ENCODE measurements at places on chromosomes 3 and 15. TPM values are rescaled to one million over a fixed set of nuclear protein-coding genes. Genes with fewer than 3 reads are reported as not detected.

ECE2 gene
- total RNA-seq = not detected

ZIC4 gene
- not detected for total RNA-seq

TAGLN3 gene
- total RNA-seq = 3.0 TPM

GRCh38 chr15:35145336-35145735 lies 60.2 kb upstream of the NANOGP8 start:
- no peak overlapping the region for H3K27ac ChIP-seq
- H3K27me3 ChIP-seq = no peaks in the 10 kb centered on the region
- no peak overlapping the region for H3K4me3 ChIP-seq
- H3K4me1 ChIP-seq = no peaks in the 10 kb centered on the region
- H3K36me3 ChIP-seq = no peaks in the 10 kb centered on the region

DNA sequence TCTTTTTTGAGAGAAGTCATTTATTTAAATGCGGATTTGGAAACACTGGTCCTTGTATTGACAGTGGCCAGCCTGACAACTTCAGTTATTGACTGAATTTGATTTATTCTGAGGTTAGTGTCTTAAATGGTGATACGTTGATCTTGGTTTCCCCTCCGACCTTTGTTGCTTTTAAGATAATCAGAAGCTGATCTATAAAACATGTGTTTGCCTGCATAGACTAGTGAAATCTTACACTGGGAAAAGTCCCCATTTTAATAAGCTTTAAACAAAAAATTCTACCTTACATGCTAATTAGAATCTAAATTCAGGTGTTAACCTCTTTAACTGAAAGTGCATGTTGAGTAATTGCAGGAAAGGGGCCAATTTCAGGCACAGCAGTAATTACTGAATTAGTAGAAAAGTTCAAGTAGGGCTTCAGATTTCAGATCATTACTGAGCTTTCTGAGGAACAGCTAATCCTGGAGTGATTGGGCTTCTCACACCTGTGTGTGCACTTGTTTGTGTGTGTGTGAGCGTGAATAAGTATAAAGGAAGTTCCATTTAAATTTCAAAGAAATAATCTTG lies 221.4 kb downstream of the SOX2 start:
- no peak for DNase-seq
- H3K27me3 ChIP-seq = no peaks in the 10 kb centered on the region
- H3K27ac ChIP-seq = no peak overlapping the region
- H3K4me3 ChIP-seq = no peak overlapping the region

DNA sequence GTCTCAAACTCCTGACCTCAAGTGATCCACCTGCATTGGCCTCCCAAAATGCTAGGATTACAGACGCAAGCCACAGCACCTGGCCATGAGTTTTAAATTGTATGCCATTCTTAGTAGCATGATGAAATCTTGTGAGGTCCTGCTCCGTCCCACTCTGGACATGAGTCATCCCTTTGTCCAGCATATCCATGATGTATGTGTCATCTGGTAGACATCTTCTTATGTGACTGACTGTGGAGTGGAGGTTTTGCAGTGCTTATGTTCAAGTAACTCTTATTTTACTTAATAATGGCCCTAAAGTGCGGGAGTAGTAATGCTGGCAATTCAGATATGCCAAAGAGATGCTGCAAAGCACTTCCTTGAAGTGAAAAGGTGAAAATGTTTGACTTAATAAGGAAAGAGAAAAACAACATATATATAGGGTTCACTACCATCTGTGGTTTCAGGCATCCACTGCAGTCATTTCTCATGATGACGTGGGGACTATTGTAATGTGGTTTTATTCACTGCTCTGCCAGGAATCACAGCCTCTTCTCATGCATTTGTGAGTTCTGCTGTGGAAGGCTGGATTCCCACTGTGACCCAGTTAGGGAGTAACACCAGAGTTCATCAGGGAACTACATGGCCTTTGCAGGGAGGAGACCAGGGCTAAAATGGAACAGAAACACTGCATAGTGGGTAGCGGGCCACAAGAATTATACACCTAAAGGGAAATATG lies 204.6 kb upstream of the STRIT1 start:
- no peaks in the 10 kb centered on the region for H3K27me3 ChIP-seq
- H3K4me1 ChIP-seq = peaks cover 5% of the 10 kb centered on the region
- H3K36me3 ChIP-seq = no peaks in the 10 kb centered on the region
- no peak for DNase-seq
- H3K4me3 ChIP-seq = no peak overlapping the region

- DNase-seq = no peak
- H3K36me3 ChIP-seq = no peaks in the 10 kb centered on the region
- no peaks in the 10 kb centered on the region for H3K27me3 ChIP-seq
- no peak overlapping the region for H3K27ac ChIP-seq
- no peak overlapping the region for H3K4me3 ChIP-seq
These were observed 94.9 kb downstream of the BCHE start for GRCh38 chr3:165742351-165742750.

- H3K4me1 ChIP-seq = no peaks in the 10 kb centered on the region
- H3K36me3 ChIP-seq = no peaks in the 10 kb centered on the region
- no peak for DNase-seq
- no peaks in the 10 kb centered on the region for H3K27me3 ChIP-seq
- no peak overlapping the region for H3K4me3 ChIP-seq
These were observed 134.8 kb downstream of the RBMS3 start for GRCh38 chr3:29415482-29416223.

DNA sequence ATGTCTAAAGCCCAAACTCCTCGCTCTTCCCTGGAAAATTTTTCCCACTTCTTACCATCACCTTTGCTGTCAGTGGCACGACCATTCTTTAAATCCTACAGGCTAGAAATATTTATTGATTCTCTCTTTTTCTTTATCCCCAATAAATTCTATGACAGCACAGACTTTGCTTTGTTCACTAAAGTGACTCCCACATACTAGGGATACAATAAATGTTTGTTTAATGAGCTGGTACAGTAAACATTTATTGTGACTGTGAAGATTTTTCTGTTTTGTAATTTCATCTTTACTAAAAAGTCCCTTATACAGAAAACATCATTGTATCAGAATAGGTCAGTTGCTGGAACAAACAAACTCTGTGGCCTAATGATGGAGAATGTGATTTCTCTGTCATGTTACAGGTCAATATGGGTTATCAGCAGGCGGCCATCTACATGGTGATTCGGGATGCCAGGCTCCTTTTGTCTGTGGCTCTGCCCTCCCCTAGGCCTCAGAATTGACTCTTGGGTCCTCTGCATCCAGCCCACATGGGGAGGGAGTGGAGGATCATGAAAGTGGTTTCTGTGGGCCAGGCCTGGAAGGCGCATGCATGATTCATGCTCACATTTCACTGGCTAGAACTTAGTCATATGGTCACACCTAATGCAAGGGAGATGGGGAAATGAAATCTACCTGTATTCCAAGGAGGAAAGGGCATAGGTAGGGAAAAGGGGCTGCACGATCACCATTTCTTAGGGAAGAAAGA lies 22.7 kb upstream of the KNG1 start:
- no peaks in the 10 kb centered on the region for H3K4me1 ChIP-seq
- DNase-seq = peak; percentile 47
- peaks cover 17% of the 10 kb centered on the region for H3K27me3 ChIP-seq
- no peak overlapping the region for H3K4me3 ChIP-seq

GRCh38 chr3:147218965-147219364 lies 187.4 kb downstream of the ZIC4 start:
- H3K27me3 ChIP-seq = no peaks in the 10 kb centered on the region
- H3K36me3 ChIP-seq = no peaks in the 10 kb centered on the region

GRCh38 chr3:1214933-1215332 lies 122.1 kb downstream of the CNTN6 start:
- no peaks in the 10 kb centered on the region for H3K4me1 ChIP-seq
- no peaks in the 10 kb centered on the region for H3K27me3 ChIP-seq
- H3K36me3 ChIP-seq = no peaks in the 10 kb centered on the region

GRCh38 chr3:39587113-39587512 lies 119.6 kb downstream of the MOBP start:
- H3K4me1 ChIP-seq = no peaks in the 10 kb centered on the region
- no peaks in the 10 kb centered on the region for H3K36me3 ChIP-seq
- no peak for DNase-seq
- no peak overlapping the region for H3K27ac ChIP-seq
- H3K4me3 ChIP-seq = no peak overlapping the region

DNA sequence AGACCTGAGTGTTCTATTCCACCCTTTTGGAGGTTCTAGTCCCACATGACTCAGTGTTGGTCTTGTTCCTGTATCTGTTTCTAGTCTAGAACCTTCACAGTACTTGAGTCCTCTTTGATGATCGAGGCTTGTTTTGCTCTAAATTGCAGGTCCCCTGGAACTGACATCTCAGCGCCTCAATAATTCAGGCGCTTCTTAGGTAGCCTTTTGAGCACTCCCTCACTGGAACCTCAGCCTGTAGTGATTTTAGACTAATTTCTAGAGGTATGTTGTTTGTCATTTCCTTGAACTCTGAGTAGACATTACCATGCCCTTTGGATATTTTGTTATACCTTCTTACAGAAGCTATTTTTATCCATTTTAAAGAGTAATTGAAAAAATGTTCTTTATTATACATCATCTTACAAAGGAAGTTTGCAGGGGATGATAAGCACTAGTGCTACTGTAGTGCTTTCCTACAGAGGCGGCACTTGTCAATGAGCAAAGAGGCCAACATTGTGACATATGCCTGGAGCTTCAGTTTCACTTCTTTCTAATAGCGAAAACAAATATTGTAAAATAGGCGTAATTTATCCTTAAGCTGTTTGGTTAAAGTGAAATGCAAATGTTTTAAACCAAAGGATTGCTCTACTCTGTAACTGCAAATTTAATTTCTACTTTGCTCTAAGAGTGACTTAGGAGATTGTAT lies 75.7 kb downstream of the EFL1 start:
- H3K27me3 ChIP-seq = no peaks in the 10 kb centered on the region
- peaks cover 28% of the 10 kb centered on the region for H3K36me3 ChIP-seq
- no peak overlapping the region for H3K27ac ChIP-seq
- no peak overlapping the region for H3K4me3 ChIP-seq

DNA sequence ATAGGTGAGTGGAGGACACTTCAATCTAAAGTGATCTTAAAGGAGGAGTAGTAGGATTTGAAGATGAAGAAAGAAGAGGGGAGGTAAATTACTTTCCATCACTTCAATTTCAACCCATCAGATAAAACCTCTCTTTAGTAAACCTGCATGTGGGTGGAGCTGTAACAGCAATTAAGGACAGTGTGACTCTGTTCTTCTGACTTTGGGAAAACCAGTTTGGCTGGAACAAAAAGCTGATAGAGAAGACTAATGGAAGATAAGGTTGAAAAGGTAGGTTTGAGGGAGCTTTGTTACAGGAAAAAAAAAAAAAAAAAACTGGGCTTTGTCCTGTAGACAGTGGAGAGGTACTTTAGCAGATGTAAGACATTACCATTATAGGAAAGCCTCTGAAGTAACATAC lies 4.5 kb upstream of the GSK3B start:
- H3K27ac ChIP-seq = no peak overlapping the region
- H3K4me3 ChIP-seq = no peak overlapping the region
- no peaks in the 10 kb centered on the region for H3K4me1 ChIP-seq

DNA sequence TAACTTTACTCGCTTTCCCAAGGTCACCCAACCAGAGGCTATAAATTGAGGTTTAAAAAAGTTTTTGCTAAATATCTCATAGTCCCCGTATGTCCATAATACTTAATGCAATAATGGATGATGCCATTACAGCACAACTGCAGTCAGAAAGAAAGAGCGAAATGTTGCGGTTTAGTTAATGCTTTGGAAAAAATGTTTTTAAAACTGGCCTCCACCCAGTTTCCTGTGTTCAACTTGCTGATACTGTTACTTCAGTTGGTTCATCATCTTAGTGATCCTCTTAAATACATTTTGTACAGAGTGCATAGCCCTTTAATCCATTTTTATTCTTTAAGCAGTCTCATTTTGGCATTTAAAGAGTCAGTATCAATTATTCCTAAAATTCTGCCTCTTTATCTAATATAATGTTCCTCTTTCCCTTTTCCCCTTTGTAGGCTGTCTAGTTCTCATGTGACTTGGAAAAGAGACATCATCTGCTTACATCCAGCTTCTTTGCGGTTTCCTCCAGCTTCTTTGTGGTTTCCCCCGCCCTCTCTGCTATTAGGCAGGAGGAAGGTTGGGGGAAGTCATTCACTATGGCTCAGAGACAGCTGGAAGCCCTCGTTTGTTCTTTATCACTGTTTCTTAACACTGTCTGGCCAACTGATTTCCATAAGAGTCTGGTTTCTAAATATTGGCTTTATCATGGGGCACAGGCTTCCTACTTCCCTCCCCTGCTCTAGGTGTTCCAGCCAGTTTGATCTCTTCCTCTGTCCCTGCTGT lies 154.3 kb downstream of the GOLIM4 start:
- H3K36me3 ChIP-seq = no peaks in the 10 kb centered on the region
- no peaks in the 10 kb centered on the region for H3K27me3 ChIP-seq
- no peak overlapping the region for H3K4me3 ChIP-seq
